ENCODE measurements at places on chromosomes 1 and 21.

GRCh38 chr21:26374817-26375216 is 198.3 kb downstream of the CYYR1 start:
- no peaks in the 10 kb centered on the region for H3K27me3 ChIP-seq
- no peaks in the 10 kb centered on the region for H3K4me1 ChIP-seq
- H3K4me3 ChIP-seq = no peak overlapping the region
- H3K36me3 ChIP-seq = no peaks in the 10 kb centered on the region

- no peaks in the 10 kb centered on the region for H3K27me3 ChIP-seq
- H3K4me1 ChIP-seq = peaks cover 37% of the 10 kb centered on the region
- peak overlapping the region; percentile 73 for H3K4me3 ChIP-seq
- no peak for DNase-seq
- peak overlapping the region; percentile 98 for H3K27ac ChIP-seq
Measured at GRCh38 chr1:154406572-154406879, 1.4 kb downstream of the IL6R start.

- peaks cover 7% of the 10 kb centered on the region for H3K4me1 ChIP-seq
- DNase-seq = no peak
- H3K4me3 ChIP-seq = no peak overlapping the region
- H3K36me3 ChIP-seq = no peaks in the 10 kb centered on the region
- peak overlapping the region; percentile 15 for H3K27ac ChIP-seq
Measured at GRCh38 chr1:91769742-91770141, 116.2 kb downstream of the TGFBR3 start.

- H3K36me3 ChIP-seq = no peaks in the 10 kb centered on the region
- no peaks in the 10 kb centered on the region for H3K27me3 ChIP-seq
- H3K4me3 ChIP-seq = no peak overlapping the region
- H3K27ac ChIP-seq = peak overlapping the region; percentile 38
- no peak for DNase-seq
Measured at GRCh38 chr1:61851849-61852669, 109.8 kb downstream of the PATJ start.

DNA sequence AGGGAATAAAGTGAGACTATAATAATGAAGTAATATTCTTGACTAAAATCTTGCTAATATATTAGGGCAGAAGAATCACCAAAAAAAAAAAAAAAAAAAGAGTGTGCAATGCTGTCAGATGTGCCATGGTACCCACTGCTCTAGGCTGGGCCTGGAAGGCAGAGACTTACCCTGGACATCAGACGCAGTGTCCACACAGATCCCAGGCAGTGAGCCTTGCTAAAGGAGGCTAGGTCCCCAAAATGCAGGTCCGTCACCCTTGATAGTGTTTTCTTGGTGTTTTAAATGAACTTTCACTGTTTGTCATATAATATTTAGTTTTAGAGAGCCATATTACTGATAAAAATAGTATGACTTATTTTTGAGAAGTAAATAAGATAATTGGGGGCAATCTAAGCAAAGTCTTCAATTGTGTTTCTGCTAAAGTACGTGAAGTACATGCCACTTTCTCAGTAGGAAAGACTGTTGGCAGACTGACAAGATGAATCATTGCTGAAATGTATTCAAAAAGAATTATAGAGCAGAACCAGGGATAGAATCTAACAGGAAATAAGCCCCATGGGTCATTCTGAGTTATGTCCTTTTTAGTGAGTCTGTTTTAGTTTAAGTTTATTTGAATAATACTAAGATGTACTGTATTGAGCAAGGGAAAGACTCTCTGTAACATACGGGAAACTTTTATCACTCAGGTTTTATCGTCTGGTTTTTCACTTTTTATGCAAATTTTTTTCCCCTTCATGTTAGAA is 74.6 kb upstream of the PDC start:
- peaks cover 3% of the 10 kb centered on the region for H3K4me1 ChIP-seq
- no peaks in the 10 kb centered on the region for H3K27me3 ChIP-seq
- DNase-seq = no peak
- H3K36me3 ChIP-seq = no peaks in the 10 kb centered on the region
